ENCODE measurements at places on chromosomes 5 and 9.

GRCh38 chr9:79154806-79155205 lies 417.0 kb upstream of the TLE4 start:
- no peak for DNase-seq

DNA sequence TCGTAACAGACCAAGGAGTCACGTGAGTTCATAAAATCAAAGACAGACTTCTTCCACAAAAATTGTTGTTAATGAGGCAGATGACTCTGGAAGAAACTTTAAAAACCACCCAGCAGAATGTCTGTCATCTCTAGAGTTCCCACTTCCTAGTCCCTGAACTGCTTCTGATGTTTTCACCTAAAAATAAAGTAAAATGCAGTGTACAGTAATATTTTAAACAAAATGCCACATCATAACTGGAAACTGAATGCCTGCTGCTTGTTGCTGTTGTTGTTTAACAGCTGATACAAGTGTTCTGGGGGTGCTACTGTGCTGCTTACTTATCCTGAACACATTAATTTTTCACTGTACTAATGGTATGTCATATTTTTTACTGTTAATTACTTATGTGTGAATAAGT lies 577.2 kb downstream of the MTRR start:
- no peak for DNase-seq

DNA sequence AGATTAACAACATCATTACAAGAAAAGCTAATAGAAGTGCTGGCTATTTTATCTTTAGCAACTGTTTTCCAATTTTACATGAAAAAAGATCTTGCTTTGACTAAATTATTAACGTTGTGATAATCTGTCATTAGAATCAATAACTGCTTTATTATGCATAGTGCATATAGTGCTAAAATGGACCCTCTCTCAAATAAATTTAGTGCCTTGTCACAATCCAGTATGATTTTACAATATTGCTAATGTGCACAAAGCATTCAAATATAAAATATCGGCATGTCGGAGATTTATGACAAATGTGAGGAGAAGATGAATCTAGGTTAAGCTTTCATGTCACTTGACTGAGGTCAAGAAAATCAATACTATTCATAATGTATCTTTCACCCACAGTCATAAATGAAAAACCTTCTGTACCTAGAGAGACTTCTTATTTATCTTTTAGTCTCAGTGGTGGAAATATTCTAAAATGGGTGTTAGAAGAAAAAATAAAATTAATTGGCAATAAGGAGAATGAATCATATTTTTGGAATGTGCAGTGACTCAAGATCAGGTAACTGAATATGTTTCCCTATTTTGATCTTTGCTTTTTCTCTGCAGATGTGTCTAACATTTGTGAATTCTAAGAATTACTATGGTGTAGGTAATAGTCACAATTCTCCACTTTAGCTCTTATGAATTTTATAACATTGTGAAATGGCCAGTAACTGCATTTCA lies 672.9 kb upstream of the GRAMD2B start:
- no peak for DNase-seq

DNA sequence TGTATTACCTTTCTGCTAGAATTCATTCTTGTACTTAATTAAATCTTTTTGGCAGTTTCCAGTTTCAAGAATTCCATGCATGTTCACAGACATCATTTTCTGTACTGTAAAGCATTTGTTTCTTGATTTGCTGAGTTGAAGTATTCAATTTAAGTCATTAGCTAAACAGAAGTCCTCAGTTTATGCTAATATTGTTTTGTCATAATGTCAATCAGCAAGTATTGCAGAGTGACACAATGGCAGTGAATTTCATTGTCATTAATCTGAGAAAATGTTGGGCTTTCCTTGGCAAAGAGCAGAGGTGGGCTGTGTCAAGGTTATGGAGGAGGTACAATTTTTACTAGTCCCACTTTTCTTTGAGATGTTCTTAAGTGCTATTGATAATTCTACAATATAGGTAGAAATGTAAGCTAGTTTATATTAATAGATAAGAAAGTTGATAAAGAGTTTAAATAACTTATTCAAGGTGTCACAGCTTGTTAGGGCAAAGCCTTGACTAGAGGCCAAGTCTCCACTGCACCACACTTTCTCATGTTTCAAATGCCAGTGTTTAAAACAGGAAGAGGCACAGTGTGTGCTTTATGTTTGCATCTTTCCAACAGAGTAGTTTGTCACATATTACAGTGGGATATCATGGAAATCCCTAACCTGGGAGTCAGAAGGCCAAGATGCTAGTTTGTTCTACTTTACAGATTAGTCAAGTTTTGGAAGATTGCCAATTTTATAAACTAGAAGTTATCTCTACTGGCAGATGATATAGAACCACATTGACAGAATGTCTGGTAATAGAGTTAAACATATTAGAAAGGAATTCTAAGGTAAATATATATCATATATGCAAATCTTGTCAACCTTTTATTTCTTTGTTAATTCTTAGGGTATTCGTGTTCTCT lies 56.3 kb downstream of the SLF1 start:
- DNase-seq: no peak

DNA sequence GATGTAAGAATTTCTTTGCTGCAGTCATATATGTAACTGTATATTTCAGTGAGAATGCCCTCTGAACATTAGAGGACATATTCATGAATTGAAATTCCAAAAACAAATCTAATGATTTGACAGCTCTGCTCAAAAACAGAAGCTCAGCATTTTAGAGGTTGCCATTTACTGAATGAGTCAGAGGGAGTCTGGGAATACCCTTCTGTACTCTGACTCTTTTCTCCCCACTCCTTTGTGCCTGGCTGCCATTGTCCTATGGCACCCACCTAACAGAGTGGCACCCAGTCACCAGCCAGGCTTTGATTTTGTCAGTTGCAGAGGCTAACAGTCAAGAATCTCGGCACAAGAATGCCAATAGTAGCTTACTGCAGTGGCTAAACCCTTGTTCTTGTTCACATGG lies 133.6 kb downstream of the ATG10 start:
- peak; percentile 31 for DNase-seq

GRCh38 chr9:133910855-133911514 lies 81.1 kb downstream of the VAV2 start:
- DNase-seq: no peak

DNA sequence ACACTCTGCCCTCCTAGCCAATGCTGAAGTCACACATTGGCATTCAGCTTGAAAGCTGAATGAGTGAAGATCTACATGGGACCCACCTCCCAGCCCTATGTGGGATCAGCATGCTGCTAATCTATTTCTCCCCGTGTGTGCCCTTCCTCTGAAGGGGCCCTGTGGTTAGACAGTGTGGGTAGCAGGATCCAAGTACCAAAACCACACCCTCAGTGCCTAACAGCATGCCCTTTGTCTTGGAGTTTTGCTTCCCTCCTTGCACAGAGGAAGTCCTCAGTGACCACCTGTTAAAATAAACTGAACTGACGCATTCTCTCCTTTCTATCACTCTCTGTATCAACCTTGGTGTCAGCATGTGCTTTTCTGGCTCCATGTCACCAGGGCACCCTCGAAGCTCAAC lies 25.0 kb downstream of the SH3TC2 start:
- DNase-seq: peak; percentile 21

GRCh38 chr5:51345106-51345505 lies 38.1 kb upstream of the ISL1 start:
- no peak for DNase-seq

DNA sequence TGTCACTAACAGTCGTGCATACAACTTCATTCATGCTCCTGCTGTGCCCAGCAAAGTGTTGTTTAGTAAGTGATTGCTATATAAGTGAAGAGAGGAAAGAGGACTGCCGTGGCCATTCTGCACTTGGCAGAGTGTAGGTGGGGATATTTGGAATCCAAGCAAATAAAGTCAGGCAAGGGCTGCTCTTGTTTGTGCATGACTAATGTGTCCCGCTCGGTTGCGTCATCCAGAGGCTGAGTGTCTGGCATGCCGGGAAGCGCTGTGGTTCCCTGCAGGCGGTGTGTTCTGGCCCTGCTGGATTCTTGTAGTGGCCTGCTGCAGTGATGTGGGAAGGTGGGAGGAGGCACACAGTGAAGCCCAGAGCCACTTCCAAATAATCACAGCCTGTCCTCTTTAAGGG lies 136.9 kb upstream of the ANKH start:
- DNase-seq: no peak

DNA sequence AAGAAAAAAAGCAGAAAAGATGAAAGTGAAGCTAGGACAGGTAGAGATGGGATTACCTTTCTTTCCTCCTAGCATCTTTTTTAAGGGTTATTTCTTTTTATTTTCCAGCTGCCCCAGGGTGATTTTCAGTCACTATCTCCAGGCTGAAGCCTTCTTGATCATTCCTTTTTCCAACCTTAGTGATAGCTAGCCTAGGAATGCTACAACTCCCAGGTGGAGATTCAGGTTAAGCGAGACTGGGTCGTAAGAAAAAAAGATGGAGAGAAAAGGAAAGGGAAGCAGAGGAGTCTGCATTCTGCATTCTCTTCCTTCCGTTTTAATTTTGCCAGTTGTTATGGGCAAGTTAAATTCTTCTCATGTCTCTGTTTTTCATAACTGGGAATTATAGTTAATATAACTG lies 36.7 kb upstream of the RIC1 start:
- no peak for DNase-seq

GRCh38 chr9:14881006-14881405 lies 29.2 kb downstream of the FREM1 start:
- DNase-seq: no peak

DNA sequence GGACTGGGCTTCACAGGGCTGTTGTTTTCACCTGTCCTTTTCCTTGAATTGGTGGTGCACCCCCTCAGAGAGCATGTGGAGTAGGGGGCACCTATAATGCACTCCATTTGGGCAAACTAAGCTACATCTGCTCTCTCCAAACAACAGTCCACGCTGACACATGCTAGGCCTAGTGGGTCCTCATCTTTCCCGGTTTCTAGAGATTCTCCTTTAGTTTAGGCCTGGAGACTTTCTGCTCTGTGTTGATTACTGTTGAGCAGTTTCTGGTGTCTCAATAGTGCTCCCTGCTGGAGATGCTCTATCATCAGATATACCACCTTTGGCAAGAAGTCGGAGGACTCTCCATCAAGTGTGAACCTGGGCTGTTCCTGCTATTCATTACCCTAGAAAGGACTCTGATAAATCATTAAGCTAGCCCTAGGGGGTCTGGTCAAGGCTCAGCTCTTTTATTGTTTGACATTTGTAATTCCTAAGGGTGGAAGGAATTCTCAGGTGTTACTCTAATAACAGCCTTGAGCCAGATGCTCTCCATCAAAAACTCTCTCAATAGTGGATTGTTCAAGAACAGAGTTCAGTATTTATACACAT lies 64.0 kb upstream of the FYB1 start:
- DNase-seq: peak; percentile 75

DNA sequence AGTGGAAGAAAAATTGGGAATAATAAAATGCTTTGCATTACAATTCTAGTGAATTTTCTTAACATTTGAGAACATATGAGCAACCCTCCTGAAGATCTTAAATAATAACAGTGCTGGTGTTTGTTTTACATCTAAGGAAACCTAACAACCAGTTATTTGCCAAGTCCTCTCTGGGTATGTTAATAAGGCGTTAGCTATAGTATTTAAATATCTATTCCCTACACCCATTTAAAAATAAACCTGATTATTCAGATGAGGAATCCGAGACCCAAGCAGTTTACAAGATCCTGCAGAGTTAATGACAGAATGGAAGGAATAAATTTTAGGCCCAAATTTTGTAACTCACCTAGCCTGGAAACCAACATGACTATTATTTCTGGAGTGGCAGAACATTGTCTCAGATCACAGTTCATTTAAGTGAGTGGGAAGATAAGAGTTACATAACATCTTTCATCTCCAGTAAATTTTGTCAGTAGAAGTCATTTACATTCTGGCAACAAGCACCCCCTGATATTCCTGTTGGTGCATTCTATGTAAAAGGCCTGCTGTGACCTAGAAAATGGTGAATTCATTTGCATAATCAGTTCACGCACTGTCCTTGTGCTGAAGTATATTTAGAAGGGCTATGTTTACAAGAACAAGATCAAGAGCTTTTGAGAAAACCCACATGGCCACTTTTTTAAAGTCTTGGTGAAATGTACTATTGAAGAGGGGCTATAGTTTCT lies 148.2 kb downstream of the COX7C start:
- DNase-seq: no peak

DNA sequence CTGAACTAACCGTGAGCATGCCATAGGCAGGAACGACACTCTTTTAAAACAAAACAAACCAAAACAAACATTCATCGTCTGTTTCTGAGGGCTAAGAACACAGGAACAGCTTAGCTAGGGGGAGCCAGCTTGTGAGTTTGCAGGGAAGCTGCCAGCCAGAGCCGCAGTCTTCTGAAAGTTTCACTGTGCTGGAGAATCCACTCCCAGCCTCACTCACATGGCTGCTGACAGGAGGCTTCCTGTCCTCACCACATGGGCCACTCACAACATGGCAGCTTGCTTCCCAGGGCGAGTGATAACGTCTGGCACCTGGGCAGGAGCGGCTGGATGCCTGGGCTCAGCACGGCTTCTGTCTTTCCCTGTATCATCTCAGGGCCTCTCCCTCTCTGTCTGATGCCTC lies 275.2 kb downstream of the MSX2 start:
- no peak for DNase-seq

DNA sequence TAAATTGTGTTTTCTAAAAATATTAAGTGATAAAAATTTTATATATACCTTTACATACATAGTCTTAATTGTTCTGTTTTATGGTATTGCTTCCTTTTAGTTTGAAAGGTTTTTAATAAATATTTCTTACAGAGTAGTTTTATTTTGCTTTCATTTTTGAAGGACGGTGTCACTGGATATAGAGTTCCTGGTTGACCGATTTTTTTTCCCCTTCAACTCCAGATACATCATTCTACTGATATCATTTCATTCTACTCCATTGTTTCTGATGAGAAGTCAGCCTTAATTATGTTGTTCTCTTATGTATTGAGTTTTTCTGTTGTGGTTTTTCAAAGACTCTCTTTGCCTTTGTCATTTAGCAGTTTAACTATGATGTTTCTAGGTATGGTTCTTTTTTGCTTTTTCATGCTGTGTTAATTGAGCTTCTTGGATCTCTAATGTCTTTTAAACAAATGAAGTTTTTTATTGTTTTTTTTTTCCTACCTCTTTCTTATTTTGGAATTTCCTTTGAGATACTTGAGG lies 30.4 kb downstream of the MTREX start:
- DNase-seq: no peak

- DNase-seq: peak; percentile 3
These were observed 27.3 kb downstream of the SARDH start for GRCh38 chr9:133710661-133711427.

- DNase-seq: no peak
These were observed 731.3 kb downstream of the DTWD2 start for GRCh38 chr5:118257066-118257465.

- no peak for DNase-seq
These were observed 35.6 kb downstream of the IL6ST start for GRCh38 chr5:55959208-55959607.

- no peak for DNase-seq
These were observed 166.0 kb downstream of the SPATA31D1 start for GRCh38 chr9:82154573-82154972.
